ENCODE measurements at places on chromosomes 12 and 14.

- no peak for DNase-seq
These were observed 1472.5 kb upstream of the SEL1L start for GRCh38 chr14:83006121-83006670.

DNA sequence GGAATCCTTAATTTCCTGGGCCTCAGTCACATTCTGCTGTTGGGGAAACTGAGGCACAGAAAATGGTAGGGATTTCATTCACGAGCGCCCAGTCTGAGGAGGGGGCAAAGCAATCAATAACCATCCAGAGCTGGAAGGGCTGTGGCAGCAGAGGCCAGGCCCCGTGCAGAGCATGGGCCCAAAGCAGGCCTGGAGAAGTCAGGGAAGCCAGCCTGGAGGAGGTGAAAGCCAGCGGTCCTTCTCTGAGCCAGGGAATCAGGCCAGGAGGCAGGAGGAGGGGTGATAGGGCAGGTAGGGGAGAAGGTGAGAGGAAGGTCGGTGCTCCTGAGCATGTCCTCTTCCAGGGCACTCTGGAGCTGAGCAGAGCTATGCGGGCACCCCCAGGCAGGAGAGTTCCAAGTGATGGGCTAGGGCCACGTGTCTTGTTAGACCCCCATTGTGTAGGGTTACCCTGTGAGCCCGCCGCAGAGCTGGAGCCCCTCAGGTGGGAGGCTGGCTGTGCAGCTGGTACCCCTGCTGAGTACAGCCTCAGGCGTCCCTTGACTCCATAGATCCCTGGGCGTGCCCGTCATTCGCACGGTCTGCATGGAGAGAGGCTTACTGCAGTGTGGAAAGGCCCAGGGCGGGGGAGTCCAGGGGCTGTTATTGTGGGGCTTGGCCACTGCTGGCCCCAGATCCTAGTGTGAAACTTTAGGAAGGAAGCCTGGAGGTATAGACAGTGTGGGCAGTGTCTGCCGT, 4.8 kb downstream of the TNFAIP2 start:
- DNase-seq: no peak

DNA sequence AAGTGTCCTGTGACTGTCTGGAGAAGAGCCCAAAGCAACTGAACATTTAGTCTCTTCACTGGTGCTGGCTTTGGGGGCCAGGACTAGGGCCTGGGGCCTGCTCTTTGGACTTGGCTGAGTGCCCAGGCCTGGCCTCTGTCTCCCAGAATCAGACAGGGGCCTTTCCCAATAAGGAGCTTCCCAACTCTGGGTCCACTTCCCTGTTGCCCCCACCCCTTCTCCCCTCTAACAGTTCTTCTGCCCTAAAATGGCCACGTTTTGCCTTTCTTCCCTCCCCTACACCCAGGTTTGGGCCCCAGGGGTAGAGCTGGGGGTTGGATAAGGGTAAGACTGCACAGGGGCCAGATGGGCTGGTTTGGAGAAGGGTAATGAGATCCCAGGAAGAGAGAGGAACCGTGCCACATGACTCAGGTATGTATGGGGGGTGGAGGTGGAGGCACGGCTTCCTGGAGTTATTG, 10.0 kb upstream of the ITGA5 start:
- DNase-seq: no peak

DNA sequence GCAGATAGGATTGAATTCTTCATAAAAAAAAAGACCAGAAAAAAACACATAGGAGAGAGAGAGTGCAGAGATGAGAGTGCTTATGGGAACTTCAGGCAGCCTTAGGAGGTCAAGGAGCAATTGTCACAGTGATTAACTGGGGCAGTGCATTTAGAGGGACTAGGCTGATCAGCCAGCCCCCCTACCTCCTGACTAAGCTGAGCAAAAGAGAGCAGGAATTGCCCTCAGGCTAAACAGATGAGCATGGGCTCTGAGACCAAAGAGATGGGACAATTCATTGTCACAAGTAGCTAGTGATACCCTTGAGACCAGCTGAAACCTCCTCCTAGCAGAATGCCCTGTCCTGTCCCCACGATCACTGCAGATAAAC, 124.0 kb downstream of the BTG1 start:
- no peak for DNase-seq

GRCh38 chr12:29544428-29545101, 47.1 kb upstream of the OVCH1 start:
- DNase-seq: no peak

- no peak for DNase-seq
These were observed 91.2 kb downstream of the RFLNA start for GRCh38 chr12:124386059-124386458.

DNA sequence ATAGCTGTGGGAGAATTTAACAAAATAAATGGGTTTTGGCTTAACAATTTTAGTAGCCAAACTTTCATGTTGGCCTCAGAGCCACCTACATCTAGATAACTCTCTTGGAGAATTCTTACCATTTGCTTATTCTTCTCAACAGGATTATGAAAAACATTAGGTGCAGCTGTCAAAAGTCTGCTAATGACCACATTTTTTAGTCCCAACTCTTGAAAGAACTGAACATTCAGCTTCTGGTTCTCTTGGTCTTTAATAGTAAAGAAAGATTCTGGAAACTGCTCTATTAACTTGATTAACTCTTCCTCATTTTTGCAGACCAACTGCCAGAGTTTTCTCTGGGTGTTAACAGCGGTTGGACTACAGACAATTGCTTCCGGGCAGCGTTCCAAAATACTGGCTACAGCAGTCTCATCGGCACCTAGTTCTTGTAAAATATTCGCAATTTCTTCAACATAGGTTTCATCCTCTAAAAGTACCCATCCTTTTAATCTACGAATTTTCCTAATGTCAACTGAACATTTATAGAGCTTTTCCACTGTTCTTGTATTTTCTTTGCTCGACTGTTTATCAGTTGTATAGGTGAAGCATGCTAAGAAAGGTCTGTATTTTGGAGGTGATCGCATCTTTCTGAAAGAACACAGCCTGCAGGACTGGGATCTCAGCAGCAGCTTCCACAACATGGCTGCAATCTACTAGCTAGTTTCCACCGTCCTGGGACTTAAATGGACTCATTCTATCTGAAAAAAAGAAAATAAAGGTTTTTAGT, 8.7 kb downstream of the MTERF2 start:
- peak; percentile 8 for DNase-seq

DNA sequence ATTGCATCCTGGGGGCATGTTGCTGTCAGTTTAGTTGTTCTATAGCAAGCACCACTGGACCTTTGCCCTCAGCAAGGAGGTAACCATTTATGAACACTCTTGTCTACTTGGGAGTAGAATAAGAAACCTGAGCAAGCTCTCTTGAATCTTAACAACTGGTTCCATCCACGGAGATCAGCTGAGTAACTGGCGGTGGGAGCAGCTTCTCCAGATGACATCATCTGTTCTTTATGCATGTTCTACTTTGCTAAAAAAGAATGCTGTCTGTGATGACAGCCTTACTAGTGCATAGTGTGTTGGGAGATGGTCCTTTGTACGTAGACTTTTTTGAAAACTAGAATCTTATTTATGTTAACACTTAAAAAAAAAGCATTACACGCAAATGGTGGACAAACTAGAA, 17.7 kb downstream of the SLC4A8 start:
- DNase-seq: no peak

GRCh38 chr12:41497409-41497808, 309.3 kb downstream of the PDZRN4 start:
- DNase-seq: no peak

DNA sequence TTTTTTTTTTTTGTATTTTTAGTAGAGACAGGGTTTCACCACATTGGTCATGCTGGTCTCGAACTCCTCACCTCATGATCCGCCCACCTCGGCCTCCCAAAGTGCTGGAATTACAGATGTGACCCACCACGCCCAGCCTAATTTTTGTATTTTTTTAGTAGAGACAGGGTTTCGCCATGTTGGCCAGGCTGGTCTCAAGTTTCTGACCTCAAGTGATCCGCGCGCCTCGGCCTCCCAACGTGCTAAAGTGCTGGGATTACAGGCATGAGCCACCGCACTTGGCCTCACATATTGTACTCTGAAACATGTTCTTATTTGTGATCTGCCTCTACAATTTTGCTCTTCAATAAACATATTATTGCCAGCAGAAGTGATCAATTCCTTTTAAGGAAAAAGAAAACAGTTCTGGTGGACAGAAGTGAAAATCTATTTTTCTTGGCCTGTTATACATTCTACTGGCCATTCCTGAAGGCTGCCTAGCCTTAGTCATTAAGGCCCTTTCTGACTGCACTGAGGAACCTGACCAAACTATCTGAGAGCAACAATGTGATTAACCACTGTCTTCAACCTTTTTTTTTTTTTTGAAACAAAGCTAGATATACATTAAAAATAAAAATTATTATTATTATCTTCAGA, 36.1 kb downstream of the SNX6 start:
- no peak for DNase-seq

DNA sequence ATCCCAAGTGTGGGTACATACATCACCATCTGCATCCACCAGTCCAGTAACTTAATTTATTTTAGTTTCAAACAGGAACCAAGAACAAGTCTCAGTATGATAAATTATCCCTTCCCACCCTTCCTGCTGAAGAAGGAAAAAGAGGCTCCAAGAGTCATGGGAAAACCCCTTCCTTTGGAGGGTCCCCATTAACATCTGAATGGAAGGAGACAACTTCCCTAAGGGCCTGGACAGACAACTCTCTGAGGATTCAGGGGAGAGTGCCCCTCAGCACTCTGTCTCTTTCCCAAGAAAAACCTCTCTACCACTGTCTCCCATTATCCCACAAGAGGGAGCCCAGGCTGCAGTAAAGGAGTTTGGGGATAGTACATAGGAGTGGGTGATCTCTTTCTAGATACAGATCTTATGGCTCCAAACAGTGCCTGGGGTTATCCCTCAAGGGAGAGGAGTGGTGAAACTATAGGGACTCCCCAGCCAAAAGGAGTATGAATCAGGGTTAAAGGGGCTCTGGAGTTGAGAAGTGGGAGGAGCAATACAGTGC, 6.2 kb downstream of the WNT10B start:
- DNase-seq: no peak

- no peak for DNase-seq
These were observed 127.5 kb downstream of the PAPOLA start for GRCh38 chr14:96629558-96630222.

DNA sequence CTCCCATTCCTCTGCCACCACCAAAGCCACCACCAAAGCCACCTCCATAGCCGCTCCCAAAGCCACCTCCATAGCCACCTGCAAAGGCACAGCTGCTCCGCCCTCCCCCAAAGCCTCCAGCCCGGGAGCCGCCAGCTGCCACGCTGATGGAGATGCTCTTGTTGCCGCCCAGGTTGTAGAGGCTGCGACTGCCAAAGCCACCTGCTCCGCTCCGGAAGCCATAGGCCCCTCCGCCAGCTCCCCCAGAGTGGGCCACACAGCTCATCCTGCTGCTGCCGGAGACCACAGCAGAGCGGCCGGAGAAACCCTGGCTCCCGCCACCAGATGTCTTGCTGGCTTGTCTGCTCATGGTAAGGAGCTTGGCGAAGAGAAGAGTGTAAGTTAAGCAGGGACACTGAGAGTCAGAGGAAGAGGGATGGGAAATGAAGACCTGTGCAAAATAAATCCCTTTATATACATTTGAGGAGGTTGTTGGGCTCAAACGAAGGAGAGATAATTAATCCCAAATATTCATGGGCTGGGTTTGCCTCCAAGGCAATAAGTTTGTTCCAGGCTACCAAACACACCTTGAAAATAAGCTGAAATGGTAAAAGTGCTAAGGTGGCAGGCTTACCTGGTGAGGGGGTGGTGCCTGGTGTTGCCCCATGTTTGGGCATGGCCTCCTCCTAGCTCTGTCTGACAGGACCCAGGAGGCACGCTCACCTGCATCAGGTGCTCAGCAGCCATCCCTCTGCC, at the start of gene KRT3:
Gene KRT3, minus strand, starts transcription at position 424 of the 735 bp plus-strand sequence. Its CDS starts 75 bp downstream, at position 349.
- no peak for DNase-seq

GRCh38 chr14:57008534-57008933, 198.3 kb upstream of the OTX2 start:
- no peak for DNase-seq

GRCh38 chr12:98053202-98053601, 462.2 kb upstream of the TMPO start:
- no peak for DNase-seq

- no peak for DNase-seq
These were observed 131.2 kb downstream of the KCNH5 start for GRCh38 chr14:62914025-62914424.

DNA sequence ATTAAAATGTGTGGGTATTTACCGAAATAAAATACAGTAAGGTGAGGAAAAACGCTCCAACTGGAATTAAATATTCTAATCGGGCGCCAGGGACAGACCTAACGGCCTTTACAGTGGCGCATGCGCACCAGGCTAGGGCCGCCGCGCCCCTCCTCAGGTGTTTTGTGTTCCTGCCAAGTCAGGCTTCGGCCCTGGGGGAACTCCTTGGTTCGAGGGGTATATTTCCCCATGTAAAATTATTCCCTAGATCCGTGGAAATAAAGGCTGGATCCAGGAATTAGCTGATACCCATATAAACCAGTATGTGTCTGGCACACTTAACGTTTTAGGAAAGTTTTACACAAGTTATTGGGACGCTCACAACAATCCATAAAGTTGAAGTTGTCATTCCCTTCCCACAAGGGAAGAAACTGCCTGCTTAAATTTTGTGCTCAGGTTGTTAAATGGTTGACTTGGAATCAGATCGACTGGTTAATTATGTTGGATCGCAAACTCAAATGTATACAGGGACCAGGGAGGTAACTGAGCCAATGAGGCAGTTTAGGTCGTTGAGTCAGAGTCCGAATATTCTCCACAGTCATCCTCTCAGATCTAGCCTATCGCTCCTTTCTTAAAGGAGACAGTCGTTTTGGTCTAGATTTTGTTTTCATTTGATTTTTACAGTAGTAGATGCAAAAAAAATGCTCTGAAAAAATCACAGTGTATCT, 621 bp upstream of the ANAPC7 start:
- DNase-seq: peak; percentile 18

- DNase-seq: no peak
These were observed 31.8 kb downstream of the ELK3 start for GRCh38 chr12:96225994-96226399.

DNA sequence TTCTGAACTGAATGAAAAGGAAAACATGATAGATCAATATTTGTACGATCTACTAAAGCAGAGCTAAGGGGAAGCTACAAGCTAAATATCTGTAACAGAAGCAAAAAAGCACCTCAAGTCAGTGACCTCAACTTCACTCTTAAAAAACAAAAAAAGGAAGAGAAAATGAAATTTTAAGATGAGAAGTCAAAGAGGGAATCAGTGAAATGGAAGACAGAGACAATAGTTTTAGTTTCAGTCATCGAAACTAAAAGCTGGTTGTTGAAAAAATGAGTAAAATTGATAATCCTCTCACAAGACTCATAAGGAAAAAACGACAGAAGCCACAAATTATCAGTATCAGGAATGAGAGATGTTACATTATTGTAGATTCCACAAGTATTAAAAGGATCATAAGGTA, 11.9 kb upstream of the SLC2A13 start:
- DNase-seq: no peak

DNA sequence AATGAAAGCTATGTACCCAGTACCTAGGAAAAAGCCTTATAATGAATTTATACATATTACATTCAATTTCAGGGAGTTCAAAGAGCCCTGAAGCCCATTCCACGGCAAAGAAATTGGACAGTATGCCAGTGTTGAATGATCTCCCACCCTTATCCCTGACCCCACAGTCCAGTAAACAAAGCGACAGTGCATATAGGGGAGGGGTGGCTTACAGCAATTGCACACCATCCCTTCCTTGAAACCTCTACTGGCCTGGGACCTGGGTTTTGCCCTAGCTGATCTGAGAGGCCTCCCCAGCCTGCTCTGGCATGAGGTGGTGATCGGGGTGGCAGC, 17.3 kb upstream of the RND1 start:
- no peak for DNase-seq

All from hypothalamus (tissue), 51 donors.